ENCODE measurements at places on chromosomes 1 and 21.

GRCh38 chr1:108719656-108720435 lies 7.1 kb downstream of the FNDC7 start:
- no peak for DNase-seq

DNA sequence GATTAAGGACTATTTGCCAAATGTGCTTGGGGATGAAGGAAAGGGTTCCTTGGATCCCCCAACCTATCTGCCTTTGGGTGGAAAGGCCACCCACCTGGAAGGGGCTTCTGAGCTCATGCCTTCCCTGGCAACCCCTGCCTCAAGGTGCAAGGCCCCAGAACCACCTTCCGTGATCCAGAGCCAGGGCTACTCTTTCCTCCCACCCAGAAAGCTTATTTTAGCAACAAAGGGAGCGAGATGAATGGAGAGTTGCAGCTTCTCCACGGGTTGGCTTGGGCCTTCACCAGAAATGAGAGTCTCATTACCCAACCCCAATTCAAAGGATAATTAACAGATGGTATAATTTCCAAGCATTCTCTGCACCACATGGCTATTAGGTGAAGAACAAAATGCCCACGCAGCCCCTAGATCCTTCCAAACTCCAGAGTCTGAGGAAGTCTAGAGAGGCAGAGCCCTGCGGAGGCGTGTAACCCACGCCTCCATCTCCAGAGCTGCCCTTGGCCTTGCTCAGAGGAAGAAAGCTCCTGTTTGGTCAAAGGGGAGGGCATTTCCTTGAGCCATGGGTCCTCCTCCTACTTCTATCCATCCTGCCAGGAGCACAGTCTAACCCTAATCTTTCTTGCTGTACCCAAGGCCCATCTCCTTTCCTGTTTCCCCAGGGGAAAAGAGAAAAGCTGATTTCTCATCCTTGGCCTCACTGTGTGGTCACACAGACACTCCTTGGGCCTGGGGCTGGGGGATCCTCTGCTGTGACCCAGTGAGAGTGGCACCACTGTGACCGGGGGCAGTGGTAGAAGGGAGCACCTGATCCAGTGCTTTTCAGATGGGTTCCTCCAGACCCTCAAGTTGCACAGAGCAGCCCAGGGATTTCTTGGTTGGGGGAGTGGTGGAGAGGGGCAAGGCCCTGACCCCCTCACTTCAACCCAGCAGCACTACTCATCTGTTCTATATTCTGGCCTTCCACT lies 1.7 kb upstream of the CELSR2 start:
- no peak for DNase-seq

DNA sequence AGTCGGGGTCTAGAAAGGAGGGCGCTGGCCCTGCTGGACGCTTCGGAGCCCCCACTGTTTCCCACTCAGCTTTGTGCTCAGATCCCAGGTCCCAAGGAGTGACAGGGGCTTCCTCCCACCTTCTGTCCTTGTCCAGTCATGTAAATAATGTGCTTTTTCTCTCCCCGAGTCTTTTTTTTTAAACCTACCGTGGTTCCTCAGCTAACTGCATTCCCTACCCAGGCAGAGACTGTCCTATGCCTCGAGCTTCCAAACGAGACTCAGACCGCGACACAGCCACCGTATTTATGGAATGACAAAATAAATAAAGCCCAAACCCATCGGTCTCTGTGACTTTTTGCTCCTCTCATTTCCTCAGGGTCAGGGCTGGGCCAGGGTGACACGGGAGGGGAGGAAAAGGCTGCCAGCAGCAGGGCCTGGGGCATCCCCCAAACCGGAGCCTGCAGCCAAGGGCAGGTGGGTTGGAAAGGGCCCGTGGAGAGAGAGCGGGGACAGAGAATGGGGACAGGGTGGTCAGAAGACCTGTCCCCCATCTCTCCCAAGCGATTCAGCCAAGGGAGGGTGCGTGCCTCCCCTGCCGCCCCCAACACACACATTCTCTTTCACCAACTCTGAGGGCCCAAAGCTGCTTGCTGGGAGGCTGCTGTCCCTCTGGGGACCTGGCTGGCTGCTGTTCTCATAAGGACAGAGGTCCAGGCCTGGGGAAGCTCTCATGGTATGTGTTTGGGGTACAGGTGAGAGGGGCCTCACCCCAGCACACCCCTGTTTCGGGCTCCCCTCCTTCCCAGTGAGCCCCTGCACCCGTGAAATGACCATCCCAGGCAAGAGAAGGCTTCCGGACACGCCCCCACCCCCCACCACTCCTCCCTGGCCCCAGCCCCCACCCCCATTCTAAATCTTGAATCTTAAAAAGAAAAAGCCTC lies 55.4 kb downstream of the KCNAB2 start:
- DNase-seq = no peak

GRCh38 chr1:205914155-205914507 lies 29.1 kb downstream of the SLC26A9 start:
- no peak for DNase-seq

- peak; percentile 3 for DNase-seq
Observed at GRCh38 chr1:238252033-238252802, 361.5 kb upstream of the ZP4 start.

DNA sequence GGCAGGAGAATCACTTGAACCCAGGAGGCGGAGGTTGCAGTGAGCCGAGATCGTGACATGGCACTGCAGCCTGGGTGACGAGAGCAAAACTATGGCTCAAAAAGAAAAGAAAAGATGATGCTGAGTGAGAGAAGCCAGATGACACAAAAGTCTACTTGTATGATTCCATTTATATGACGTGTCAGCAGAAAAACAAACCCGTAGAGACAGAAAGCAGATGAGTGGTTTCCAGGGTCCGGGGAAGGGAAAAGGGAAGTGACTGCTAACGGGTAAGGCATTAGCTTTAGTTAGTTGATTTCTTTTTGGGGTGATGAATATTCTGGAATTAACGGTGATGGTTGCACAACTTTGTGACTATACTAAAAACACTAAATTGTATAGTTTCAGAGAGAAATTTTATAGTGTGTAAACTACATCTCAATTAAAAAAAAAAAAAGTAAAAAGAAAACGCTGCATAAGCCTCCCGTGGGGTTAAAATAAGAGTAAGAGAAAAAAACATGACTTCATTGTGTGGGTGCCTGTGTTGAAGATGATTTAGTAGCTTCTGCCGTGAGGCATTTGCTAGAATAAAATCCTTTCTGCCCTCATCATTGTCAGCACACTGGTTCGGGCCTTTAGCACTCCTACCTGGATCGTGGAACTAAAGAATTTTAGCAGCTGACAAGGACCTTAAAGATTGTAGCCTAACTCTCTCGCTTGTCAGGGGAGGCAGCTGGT lies 24.7 kb upstream of the ATP5PO start:
- no peak for DNase-seq

DNA sequence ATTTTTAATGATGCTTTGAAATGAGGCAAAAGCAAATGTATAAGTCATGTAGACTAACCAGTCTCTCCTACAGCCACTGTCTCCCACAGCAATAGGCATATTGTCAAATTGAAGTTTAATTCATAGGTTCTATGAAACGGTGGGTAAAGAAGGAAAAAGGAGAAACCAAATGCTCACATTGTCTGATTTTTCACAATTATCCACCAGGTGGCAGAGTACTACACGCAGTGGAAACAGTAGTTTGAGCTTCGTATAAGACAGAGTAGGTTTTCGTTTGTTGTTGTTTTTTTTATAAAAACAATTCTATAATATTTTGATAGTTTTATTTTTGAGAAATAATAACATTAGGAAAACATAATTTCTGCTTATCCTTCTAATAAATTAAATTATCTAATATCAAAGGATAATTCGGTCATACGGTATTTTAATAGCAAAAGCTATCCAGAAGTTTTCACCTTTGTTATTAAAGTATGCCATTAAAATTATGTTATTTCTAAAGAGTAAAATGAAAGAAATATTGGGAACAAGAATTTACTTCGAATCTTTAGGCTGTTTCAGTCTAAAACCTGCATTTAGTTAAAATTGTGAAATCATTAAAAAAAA lies 39.1 kb downstream of the TYW3 start:
- peak; percentile 53 for DNase-seq

DNA sequence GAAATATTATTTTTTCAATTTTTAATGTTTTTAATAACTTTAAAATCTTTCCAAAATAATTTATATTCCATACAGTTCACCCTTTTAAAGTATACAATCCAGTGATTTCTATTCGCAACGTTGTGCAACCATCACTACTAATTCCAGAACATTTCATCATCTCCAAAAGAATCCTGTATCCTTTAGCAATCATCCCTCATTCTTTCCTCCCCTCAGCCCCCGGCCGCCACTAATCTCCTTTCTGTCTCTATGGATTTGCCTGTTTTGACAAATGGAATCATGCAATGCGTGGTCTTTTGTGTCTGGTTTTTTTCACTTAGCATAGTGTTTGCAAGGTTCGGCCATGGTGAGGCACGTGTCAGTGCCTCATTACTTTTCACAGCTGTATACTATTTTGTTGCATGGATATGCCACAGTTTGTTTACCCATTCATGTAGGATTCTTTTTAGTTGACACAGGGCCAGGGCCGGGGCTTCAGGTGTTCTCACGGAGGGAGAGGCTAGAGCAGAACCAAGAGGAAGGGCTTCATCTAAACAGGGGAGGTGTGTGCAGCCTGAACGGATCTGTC lies 40.6 kb upstream of the ZBTB40 start:
- DNase-seq = no peak

DNA sequence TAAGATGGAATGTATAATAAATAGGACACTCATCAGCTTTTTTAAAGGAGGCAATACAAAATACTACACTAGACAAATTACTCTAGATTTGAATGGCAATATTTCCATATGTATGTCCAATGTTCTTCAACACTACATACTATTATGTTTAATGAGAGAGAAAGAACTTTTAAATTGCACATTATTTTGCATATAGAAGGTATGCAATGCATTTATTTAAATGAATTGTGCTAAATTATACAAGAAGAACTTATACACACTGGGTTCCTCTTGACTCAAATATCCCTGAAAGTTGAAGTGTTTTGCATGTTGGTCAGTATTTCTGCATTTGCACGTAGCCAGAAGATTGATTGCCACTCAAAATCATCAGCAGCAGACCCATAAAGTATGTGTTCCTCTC lies 839.6 kb downstream of the ADGRL2 start:
- DNase-seq = no peak

- peak; percentile 33 for DNase-seq
Observed at GRCh38 chr21:29172282-29172681, 41.8 kb downstream of the MAP3K7CL start.

DNA sequence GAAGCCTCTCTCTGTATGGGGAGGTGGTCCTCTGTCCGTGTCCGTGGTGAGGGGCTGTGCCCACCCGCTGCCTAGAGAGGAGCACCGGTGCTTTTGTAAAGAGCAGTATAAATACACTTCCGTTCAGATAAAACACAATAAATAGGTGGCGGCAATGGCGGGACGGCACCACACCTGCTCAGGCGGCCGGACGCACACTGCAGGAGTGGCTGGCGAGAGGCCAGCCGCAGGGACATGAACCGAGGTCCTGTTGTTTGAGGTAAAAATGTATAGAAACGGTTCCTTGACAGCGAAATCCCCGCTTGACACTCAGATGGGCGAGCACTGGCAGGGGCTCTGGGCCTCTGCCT lies 40.8 kb downstream of the KRTAP10-1 start:
- peak; percentile 28 for DNase-seq

DNA sequence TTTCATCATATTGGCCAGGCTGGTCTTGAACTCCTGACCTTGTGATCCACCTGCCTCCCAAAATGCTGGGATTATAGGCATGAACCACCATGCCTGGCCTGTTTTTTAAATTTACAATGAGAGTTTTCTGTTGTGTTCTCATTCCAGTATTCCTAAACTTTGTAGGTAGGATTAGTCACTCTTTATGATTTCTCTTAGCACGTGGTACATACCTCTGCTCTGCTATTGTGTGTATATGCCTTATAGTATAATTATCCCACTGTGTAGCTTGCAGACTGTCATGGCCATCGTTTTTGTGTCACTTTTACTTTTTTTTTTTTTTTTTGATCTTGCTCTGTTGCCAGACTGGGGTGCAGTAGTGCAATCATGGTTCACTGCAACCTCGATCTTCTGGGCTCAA lies 14.5 kb downstream of the PATJ start:
- DNase-seq = no peak

DNA sequence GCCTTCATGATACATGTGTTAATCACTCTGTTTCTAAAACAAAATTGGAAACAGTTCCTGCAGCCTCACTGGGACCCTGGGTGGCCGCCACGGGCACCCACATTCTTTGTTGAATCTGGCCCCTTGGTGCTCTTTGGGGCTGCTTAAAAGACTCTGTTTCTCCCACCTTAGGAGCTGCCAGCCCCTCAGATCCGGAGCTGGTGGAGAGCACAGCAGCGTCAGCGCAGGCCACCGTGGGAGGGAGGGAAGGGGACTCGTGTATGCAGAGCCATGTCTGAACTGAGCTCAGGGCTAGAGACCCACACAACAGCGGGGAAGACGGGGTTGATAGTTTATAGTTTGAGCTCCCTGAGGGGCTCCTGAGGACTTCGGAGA lies 121.2 kb downstream of the CNIH3 start:
- no peak for DNase-seq

GRCh38 chr1:165215676-165216075 lies 140.8 kb downstream of the LMX1A start:
- DNase-seq = no peak

- no peak for DNase-seq
Observed at GRCh38 chr1:5297180-5297885, 642.9 kb downstream of the AJAP1 start.

- DNase-seq = no peak
Observed at GRCh38 chr1:217004776-217005436, 281.7 kb upstream of the ESRRG start.

DNA sequence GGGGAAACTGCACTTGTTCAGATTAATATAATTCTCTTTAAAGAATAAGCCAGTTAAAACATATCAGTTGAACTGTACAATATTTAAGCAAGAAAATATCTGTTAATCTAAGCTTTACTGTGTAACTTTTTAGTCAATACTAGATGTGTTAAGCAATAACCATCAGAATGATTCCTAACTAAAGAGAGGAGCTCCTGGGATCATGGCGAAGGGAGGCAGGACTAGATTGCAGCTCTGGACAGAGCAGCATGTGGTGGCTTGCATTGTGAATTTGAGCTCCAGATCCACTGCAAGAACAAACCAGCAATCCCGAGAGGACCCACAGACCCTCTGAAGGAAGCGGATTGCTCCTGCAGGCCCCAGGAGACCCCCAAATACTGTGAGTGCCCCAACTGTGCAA lies 21.9 kb downstream of the LYST start:
- no peak for DNase-seq

GRCh38 chr1:1374589-1374928 lies 448 bp downstream of the AURKAIP1 start:
- no peak for DNase-seq

DNA sequence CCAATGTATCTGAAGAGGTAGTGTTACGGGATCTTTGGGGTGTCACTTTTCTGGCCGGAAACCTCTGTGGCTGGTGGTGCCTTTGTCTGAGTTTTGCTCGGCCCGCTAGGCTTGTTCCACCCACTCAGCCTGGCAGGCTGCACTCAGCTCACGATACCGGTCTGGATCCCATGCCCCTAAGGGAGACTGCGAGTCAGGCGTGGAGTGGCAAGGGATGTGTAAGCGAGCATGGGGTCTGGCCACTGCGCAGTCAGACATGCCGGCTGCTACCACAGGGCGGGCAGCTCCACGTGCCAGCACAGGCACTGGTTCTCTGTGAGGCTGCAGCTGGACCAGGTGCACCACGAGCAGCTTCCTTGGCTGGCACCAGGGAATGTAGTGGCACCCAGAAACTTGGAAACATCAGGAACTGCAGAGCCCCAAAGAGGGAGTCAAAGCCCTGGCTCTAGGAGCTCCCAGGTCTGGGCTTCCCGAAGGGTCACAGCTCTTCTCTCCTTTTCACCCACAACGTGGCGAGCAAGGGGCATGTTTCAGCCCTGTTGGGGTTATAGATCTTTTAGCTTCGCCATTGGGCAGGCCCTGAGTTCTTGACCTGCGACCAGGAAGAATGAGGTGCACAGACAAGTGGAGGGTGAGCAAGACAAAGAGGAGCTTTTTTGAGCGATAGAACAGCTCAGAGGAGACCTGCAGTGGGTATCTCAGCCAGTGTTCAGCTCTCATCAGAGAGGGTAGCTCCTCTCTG lies 23.8 kb upstream of the LRRC8C start:
- no peak for DNase-seq

All from NCI-H146 (cell line).